ENCODE measurements at places on chromosomes 3 and 15.

DNA sequence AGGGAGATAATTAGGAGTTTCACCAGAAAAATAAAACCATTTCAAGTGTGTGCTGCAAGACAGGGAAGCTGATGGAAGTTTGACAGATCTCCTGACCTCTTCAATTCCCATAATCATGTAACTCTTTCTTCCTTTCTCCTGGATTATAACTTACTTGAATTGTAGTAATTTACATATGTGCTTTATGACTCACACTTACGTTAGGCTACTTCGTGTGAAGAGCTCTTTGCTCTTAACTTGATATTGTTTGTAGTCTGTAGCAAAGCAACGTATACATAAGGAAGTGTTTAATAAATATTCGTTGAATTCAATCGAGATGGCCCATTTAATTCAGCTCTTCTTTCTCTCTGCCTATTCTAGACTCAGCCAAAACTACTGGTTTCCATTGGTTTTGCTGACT, 23.5 kb downstream of the ROBO2 start:
- no peak for DNase-seq

DNA sequence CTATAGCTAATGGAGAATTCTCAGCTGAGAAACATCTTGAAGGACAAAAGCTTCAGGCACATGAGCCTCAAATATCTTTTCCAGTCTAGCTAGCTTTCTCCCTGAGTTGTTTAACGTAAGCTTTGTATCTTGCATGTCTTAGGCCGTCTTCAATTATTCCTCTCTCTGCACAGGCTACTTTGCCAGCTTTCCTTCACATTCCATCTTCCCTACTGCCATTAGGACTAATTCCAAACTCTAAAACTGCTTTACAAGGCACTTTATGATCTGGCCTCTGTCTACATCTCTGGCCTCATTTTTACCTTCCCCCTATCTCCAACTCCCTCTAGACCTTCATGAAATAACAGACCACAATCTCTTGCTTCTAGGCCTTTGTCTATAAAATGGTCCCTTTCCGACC, 171.4 kb downstream of the GREM1 start:
- DNase-seq = no peak

DNA sequence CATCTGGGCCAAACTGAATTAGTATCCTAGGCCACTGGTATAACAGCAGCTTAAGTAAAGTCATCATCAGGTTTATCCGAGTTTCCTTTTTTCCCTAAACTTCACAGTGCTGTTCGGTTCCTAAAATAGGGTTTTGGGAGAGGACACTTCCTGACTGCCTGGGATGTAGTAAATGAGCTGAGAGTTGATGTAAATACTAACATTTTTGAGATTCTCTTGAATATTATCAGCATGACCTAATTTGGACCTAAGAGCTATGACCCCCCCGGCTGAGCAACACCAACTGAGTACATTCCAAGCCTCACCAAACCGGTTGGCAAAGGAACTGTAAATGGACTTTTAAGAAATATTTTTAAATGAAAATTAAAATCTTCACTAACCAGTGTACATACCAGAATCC, 78.8 kb downstream of the IL5RA start:
- no peak for DNase-seq

DNA sequence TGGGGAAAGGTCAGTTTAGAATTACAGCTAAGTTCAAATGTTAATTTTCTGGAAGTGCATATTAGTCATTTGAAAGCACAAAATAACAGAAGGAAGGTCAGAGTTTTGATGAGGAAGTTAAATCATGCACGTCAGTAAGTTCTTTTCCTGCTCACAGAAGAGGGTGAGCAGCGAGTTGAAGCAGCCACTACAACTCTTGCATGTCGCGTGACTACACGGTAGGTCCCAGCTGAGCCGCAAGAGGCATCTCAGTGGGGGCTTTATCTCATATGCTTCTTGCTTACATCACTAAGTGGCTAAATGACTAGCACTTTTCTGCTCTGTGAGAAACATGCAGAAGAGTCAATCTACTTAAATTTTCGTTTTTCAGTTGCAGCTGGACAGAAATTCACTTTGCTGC, 21.3 kb upstream of the SEC62 start:
- no peak for DNase-seq

DNA sequence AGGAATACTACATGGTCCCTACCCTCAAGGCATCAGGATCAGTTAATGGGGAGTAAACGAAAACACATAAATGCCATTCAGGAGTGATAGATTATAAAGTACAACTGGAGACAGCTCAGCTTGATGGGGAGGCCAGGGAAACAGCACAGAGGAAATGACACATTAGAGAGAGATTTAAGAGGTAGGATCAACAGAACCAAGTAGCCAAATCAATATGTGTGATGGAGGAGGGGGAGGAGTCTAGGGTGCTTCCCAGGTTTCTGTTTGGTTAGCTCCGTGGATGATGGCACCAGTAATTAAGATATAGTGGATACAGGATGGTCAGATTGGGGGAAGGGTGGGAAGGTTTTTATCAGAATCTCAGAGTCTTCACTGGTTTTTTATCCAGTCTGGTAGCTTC, 229.5 kb upstream of the ROPN1 start:
- DNase-seq = peak; percentile 71

GRCh38 chr15:44099671-44100070, 95.4 kb downstream of the FRMD5 start:
- no peak for DNase-seq

DNA sequence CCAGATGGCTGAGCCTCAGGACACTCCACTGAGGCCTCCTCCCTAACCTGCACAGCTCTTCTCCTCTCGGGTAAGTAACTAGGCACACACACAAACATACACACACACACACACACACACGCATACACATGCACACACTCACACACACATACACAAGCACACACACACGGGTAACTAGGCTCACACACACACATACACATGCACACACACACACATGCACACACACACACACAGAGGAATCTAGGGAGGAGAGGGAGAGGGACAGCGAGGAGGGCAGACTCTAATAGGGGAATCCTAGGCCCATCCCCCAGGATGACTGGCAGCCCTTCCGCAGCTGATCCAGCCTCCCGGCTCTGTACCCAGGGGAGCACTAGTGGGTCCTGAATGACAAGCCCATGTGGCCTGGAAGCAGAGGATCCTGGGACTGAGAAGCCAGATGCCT, 177.4 kb upstream of the LINGO1 start:
- DNase-seq = no peak

DNA sequence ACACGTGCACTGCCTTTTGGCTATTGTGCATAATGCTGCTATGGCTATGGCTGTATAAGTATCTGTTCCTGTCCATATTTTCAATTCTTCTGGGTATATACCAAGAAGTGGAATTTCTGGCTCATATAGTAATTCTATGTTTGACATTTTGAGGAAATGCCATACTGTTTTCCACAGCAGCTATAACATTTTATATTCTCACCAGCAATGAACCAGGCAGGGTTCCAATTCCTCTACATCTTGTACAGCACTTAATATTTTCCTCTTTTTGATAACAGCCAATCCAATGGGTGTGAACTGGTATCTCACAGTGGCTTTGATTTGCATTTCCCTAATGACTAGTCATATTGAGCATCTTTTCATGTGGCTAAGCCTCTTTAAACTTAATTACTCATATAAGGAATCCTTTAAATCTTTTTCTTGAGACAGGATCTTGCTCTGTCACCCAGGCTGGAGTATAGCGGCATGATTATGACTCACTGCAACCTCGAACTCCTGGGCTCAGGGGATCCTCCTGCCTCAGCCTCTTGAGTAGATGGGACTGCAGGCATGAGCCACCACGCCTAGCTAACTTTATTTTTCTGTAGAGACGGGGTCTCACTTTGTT, 38.1 kb upstream of the IGDCC4 start:
- DNase-seq = peak; percentile 71

- DNase-seq = no peak
Observed at GRCh38 chr3:111858642-111859041, 423 bp upstream of the PHLDB2 start.

DNA sequence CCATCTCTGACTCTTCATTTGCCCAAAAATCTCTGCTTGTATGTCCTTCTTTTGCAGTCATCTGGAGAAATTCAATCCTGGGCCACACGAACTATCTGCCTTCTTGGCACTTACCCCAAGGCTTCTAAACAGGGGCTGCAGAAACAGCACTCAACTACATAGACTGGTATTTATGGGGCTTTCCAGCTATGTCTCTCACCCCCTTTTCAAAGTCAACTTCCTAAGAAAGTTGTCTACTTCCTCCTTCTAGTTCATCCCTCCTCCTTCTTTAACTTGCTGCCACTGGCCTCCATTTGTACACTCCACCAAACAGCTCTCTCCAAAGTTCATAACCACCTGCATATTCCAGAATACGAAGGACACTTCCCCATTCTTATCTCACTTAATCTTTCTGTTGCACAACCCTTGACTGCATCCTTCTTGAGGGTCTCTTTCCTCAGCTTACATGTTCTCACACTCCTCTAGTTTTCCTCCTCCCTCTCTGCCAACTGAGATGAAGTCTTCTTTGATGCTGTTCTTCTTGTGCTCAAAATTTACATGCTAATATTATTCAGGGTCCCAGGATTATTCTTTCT, 55.2 kb downstream of the PLD1 start:
- DNase-seq = no peak

GRCh38 chr3:100141586-100141985, 27.3 kb upstream of the FILIP1L start:
- no peak for DNase-seq

- no peak for DNase-seq
Observed at GRCh38 chr3:129014148-129014547, 13.0 kb downstream of the EFCC1 start.

DNA sequence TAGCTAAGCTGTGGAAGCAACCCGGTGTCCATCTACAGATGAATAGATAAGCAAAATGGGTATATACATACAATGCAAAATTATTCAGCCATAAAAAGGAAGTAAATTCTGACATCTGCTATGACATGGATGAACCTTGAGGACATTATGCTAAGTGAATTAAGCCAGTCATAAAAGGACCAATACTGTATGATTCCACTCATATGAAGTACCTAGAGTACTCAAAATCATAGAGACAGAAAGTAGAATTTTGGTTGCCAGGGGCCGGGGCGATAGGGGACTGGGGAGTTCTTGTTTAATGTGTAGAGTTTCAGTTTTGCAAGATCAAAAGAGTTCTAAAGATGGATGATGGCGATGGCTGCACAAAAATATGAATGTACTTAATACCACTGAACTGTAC, 10.3 kb downstream of the EID1 start:
- no peak for DNase-seq

DNA sequence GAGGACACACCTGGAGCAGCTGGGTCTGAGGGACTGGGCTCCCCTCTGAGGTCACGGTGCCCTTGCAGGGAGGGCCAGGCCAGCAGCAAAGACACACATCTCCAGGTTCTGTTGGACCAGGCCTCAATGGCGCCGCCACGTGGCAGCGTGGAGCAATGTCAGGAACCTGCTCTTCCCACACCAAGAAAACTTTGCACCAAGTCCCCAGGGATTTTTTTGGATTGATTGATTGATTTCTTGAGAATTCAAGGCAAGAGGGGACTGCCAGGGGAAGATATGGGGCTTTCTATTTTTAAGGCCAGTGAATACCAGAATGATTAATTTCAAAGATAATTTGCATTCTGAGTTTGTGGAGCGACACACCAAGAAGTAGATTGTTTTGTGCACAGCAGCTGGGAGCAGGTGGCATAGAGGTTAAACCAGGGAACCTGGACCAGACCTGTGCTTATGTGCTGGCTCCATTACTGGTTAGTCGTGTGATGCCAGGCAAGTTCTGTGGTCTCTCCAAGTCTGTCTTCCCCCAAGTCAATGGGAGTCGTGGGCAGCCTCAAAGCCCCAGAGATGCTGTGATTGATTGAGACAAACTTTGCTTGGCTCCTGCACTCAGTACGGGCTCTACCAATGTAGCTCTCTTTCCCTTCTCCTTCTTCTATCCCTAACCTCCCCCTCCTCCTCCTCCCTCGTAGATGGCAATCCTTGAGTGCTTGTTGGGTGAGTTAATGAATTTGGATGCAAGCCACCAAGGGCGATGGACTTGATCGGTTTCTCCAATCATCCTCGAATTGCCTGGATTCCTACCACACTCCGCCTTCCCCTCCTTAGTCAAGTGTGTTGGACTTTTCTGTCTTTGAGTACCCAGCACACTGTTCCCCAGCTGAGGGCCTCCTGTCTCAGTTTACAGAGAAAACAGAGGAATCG, 96.2 kb upstream of the TRPM1 start:
- DNase-seq = peak; percentile 45

- DNase-seq = no peak
Observed at GRCh38 chr3:183213415-183214276, 39.4 kb upstream of the B3GNT5 start.

DNA sequence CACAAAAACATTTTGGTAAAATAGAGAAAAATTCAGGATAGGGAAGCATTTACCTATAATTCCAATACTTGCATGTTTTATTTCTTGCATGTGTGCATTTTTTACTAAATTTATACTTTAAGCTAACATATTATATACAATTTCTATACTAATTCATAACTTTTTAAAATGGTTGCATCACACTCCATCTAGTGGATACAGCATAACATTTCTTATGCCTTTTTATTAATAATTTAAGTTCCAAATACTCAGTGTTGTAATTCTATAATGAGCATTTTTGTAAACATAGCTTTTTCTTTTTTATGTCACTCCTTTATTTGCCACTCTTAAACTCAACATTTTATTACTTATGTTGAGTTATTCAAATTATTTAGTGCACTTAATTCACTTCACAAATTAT, 477.7 kb downstream of the ZBBX start:
- peak; percentile 31 for DNase-seq

DNA sequence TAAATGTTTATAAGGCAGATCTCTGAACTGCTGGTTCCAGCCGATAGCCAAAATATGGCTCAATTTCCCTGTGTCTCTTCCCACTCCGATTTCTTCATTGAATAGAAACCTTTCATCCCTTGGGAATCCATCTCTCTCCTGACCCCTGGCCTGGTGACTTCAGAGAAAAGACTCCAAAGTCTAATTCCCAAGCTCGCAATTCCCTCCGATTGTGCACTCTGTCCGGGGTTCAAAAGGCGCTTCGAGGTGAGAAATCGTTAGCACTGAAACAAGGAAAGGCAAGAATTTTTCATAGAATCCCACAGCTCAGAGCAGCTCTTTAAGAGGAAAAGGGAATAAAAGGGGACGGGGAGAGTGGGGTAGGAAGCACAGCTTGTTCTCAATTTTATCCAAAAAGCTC, 18.4 kb upstream of the RAD18 start:
- DNase-seq = no peak

- no peak for DNase-seq
Observed at GRCh38 chr3:24396338-24396737, 98.3 kb downstream of the THRB start.

DNA sequence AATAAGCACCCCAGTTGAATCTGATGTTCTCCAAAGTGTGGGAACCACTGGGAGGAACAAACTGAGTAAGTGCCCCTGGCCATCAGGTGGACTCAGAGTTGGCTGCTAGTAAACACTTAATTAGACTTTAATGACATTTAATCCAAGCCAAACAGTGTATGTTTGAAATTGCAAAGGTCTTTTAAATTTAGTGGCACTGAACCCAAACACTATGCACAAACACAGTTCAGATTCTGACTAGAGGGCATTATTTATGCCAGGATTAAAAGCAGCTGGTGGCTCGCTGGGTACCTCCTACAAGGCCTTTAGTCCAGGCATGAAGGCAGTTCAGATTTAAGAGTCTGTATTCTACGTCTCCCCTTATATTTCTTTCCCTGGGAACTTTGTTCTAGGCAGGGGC, 264.8 kb downstream of the CLSTN2 start:
- no peak for DNase-seq

Measured in ELR (cell line).